ENCODE measurements at places on chromosomes 5 and 9.

- no peak for DNase-seq
These were observed 5.8 kb upstream of the SOWAHA start for GRCh38 chr5:132807163-132807838.

- DNase-seq: peak; percentile 88
These were observed 8.6 kb upstream of the PRRX2 start for GRCh38 chr9:129656795-129657390.

DNA sequence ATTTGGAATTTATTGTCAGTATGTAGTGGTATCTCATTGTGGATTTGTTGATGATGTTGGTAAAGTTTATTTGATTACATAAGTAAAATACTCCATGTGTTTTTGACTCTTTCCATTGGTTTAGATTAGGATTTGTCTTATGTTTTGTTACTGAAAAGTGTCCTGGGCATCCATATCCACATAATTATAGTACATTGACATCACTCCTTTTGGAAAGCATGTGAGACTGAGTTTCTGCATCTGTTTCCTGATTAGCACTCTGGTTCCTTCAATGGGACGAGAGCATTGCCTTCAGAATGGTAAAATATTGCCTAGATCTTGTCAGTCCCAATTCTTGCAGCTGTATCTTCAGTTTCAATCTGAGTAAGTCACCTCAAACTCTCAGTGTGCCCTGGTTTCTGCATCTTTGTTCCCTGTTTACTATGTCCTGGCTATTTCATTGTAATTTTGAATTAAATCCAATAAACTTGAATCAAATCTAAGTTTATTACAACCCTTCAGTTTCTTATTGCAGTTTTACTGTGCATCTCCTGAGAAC lies 128.1 kb downstream of the FBXO38 start:
- DNase-seq: no peak

- DNase-seq: no peak
These were observed 482.6 kb downstream of the PTPRD start for GRCh38 chr9:10130061-10130675.

DNA sequence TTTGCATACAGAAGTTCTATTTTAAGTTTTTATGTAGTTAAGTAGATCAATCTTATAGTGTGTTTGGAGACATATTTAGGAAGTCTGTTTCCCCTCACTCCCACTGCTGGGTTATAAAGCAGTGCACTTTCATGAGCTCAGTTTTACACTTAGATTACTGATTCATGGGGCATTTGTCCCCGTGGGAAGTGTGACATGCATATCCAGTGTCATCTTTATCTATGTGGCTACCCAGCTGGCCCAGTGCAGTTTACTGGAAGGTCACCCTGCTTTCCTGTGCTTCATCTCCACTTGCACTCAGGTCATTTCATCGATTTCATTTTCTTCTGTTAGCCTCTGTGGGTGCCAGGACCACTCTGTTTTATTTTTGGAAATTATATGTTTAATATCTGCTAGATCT lies 49.1 kb downstream of the ADCY2 start:
- DNase-seq: no peak

- no peak for DNase-seq
These were observed 16.3 kb downstream of the KLF9 start for GRCh38 chr9:70398145-70398556.

DNA sequence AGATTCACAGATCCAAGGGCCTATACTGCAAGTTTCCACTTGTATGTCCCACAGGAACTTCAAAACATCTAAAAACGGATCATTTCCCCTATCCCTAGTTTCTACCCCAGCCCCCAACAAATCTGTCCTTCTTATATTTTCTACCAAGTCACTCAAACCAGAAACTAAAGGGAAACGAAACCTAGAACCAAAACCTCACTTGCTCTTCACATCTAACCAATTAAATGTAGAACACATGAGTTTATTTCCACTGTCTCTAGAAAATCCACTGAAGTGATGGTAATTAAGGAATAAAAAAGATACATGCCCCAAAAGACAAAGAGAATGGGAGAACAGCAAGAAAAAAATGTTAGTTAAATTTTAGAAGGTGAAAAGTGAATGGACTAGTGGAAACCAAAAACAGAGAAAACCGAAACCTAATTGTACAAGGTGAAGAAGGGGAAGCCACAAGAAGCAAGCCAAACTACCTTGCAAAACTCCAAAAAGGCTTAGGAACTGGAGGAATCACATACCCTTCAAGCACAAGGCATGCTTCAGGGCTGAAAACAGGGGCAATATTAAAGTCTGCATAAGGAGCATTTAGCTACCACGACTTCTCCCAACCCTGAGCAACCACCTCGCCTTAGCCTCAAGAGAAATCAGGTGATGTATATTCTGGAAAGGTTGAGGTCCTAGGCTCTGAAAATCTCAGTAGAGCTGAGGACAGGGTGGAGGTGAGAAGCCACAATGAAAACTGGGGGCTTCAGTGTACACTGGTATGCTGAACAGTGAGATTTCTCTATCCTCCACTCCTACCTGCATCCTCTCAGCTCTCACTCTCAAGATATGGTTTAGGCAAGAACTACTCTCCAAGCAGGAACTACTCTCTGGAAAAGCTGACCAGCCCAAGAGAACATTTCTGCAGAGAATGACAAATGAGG lies 11.1 kb downstream of the SMU1 start:
- DNase-seq: no peak

DNA sequence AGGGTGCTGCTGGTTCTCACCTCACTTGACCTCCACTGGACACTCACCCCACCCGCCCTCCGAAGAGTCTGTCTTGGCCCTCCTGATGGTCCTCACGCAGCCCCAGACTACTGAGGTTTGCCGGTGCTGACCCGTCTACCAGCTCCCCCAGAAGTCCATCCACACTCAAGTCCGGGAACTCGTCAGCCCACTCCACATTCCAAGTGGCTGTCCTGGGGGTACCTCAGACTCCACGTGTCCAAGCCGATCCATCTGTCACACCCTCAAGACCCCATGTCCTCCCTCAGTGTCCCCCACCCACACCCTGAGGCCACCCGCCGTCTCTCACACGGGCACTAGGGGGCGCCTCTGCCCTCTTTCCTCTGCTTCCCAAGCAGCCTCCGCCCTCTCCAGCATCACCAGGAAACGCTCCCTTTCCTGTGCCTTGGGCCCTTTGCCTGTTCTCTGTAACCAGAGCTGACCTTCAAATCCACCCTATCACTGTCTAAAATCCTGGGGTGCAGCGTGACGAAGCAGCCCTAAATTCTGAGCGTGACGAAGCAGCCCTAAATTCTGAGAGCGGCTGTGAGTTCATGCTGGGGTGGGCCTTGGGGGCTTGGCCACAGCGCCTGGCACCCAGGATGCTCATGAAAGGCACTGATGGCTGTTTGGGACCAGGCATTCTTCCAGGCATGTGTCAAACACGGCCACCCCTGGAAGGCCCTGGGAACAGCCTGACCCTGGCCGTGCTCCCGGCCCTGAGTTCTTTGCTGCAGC lies 95.7 kb downstream of the KCNT1 start:
- peak; percentile 47 for DNase-seq

GRCh38 chr5:43638107-43638506 lies 35.1 kb downstream of the NNT start:
- DNase-seq: no peak

- DNase-seq: no peak
These were observed 380.1 kb upstream of the PRR16 start for GRCh38 chr5:120083851-120084542.

- DNase-seq: no peak
These were observed 28.8 kb downstream of the EPB41L4A start for GRCh38 chr5:112390327-112390726.

GRCh38 chr9:105458404-105458803 lies 10.6 kb downstream of the FSD1L start:
- DNase-seq: no peak

- no peak for DNase-seq
These were observed 220.0 kb downstream of the GLIS3 start for GRCh38 chr9:4079906-4080305.

GRCh38 chr9:126668058-126668457 lies 54.3 kb downstream of the LMX1B start:
- DNase-seq: no peak

DNA sequence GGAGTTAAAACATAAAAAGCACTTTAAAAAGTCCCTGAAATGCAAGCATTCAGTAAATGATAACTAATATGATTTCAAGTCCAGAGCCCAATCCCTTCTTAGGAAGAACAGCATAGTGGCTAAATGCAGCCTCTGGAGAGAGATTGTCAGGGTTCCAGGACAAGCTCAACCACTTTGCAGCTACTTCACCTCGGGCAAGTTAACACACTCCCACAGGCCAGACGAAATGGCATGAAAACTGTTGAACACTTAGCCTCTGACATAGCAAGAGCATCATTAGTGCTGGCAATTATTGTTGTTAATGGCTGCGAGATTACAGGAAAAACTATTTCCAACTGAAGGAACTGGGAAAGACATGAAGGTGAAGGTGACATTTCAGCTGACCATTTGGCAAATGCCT lies 205.8 kb downstream of the GRIA1 start:
- no peak for DNase-seq

DNA sequence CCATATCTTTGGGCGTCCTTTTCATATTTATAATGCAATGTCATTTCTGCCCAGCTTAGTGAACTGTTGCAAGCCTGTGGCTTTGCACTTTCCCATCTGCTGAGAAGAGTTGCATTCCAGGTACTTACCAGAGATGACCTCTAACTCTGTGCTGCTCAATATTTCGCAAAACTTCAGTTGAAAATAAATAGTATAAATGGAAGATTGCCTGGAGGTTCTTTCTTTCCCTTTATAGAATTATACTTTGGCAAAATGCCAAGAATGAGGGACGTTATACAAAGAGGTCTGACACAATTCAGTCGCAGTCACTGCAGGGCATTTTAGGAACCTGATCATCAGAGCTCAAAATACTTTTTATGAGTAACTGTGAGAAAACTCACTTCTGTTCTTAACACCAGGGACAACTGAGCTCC lies 18.9 kb upstream of the VLDLR start:
- DNase-seq: peak; percentile 23

DNA sequence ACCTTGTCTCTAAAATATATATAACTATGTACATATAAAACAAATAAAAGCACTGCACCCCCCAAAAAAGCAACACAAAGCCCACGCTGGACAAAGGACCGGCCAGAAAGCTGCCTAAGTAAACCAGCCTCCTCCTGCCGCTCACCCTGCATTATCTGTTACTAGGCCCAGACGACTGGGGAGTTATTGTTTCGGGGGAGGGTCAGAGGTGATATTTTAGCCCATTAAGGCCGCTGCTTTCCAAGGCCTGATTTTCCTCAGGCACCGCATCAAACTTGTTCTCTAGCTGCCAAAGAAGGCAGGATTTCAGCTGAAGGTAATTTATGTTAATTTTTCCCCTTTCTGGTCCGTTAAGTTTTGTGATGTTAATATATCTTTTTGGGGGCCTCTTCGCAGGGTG lies 44.0 kb upstream of the CTNNA1 start:
- DNase-seq: no peak

- DNase-seq: no peak
These were observed 53.0 kb downstream of the CXXC5 start for GRCh38 chr5:139701056-139701741.

DNA sequence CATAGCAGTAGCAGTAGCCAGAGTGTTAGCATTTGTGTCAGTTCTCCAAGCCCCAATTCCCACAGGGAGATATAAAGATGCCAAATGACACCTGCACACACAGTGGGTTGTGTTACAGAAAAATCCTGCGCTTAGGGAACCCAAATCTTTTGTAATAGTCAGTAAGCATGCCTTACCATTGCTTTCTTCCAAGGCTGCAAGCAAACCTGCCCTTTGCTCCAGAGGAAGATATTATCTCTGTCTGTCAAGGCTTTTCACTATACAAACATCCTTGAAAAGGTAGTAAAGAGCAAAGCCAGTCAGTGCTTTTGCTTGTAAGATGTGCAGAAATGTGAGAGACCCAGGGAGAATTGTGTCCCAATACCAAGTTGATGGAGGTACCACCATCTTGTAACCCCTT lies 2.9 kb downstream of the ANKDD1B start:
- no peak for DNase-seq

GRCh38 chr5:92513067-92513466 lies 1068.0 kb downstream of the NR2F1-AS1 start:
- DNase-seq: no peak

GRCh38 chr9:69181908-69182353 lies 7.9 kb downstream of the TJP2 start:
- no peak for DNase-seq

DNA sequence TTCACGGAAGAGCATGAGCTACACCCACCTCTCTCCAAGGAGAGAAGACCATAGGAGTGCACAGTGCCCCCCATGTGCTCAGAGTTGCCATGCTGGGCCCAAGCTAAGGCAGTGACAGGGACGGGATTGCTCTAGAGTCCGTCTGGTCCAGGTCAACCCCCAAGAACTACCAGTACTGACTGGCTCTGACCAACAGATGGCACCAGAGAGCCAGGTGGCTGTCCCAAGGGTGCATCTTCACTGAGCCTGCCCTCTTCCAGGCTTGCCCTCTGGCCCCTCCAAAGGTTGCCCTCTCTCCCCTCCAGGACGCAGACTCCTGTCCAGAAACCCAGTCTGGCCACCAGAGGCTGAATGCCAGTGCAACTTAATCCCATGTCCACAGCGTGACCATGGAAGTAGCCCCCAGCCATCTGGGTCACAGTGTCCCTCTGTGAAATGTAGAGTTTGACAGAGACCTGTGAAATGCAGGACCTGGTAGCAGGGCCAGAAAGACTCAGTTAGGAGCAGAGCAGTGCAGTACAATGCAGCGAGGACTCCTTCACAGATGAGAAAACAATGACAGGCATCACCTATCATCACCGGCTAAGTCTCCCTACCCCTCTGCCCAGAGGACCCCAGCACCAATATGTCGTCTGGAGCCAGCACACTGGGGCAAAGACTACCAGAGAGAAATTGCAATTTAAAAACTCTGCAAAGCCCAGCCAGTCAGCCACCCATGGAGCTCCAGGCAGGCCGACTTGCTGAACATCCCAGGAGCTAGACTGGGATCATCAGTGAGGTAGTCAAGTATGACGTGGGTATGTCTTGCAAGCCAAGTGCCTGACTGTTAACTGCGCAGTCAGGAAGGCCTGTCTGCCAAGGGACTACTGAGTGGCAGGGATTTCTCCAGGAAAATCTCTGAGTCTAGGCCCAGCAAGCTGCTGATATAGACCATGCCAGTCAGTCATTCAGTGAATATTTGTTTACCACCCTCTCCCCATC lies 7.7 kb upstream of the SKP1 start:
- peak; percentile 56 for DNase-seq

- DNase-seq: no peak
These were observed 702.2 kb downstream of the MAT2B start for GRCh38 chr5:164207646-164208045.

GRCh38 chr9:131013771-131014676 lies 5.0 kb downstream of the LAMC3 start:
- no peak for DNase-seq
